Cortex of kidney (tissue), 1 donor: ENCODE measurements at places on chromosomes 1 and 21.

GRCh38 chr1:39857126-39857878, 26.0 kb downstream of the TRIT1 start:
- no peak for DNase-seq

DNA sequence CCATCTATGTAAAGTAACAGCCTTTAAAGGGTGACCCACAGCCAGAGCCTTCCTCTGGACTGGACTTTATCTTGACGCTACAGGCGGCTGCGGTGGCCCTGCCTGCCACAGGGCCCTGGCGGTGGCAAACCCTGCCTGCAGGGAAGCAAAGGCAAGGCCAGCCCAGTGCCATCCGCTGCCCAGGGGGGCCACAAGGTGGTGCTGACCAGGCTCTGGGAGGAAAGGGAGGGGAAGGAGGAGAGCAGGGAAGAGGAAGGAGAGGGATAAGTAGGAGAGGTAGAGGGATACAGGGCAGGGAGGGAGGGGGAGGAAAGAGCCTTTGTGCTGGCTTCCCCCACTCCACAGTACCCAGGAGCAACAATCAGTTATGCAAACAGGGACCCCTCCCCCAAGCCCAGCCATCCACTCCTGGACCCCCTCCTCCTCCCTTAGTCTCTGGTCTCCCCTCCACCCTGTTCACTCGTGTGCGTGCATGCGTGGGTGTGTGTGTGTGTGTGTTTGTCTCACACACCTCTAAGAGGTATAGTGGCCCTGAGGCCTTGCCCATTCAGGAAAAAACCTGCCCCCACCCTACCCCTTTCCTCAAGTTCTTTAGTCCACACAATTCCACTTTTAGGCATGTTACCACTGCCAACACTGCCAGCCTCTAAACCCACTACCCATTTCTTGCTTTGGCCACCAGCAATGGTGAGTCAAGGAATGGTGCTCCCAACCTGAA, 30.3 kb downstream of the SSBP3 start:
- no peak for DNase-seq

- DNase-seq, result no peak
These were observed 142.0 kb downstream of the MRPL39 start for GRCh38 chr21:25465263-25465662.

DNA sequence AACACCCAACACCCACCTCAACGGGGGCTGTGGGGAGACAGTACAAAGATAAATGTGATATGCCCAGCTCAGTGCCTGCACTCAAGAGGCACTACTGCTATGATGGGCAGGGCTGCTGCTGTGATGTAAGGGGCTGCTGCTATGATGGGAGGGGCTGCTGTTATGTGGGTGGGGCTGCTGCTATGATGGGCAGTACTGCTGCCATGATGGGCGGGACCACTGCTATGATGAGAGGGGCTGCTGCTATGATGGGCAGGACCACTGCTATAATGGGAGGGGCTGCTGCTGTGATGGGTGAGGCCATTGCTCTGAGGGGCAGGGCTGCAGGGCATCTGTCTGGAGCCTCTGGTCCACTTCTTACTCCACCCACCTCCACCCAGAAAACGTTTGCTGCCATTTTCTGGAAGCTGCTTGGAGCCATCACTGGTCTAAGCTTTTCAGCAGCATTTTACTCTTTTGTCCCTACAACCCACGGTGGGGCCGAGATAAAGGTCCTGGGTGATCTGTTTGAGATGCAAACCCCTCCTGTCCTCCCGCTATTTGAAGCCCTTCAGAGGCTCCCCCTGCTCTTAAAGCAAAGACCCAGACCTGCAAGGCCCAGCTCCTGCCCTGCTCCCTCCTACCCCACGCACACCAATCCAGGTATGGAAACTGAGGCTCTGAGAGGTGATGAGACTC, 656.9 kb downstream of the PTPRU start:
- DNase-seq, result no peak

- no peak for DNase-seq
These were observed 401.3 kb downstream of the HHAT start for GRCh38 chr1:210730023-210730422.

DNA sequence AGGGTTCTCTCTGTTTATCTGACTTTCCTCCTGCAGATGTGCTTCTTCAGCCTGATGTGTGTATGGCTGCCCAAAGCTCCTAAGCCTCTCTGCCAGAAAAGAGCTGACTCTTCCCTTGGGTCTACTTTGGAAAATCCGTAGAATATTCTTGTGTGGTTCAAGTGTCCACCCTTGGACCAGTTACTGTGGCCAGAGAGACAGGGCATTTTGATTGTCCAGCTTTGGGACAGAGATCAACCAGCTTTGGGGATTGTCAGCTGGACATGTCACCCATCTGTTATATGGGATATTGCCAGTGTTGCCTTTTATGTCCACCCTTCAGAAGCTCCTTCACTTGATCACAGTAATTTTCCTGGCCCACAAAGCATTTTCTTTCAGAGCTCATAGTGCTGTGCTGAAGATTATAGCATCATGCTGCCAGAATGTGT, 126.2 kb upstream of the L1TD1 start:
- DNase-seq, result no peak

DNA sequence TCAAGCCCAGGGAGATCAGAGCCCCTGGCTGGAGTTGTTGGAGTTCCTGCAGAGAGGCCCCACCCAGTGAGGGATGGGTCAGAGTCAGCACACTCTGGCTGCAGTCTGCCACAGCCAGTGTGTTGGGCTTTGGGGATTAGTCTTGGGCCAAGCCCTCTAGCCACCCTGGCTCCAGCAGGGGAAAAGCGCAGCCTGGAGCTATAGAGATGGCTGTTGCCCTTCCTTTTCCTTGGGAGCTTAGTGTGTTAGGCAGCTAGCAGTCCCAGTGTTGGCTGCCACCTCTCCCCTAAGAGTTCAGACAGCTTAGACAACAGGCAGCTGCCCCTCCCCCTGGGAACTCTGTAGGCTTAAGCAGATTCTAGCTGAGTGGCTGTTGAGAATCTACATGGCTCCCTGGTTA, 45.1 kb downstream of the DPT start:
- DNase-seq, result no peak

- DNase-seq, result no peak
These were observed 616.5 kb upstream of the RGS18 start for GRCh38 chr1:191541758-191542157.

DNA sequence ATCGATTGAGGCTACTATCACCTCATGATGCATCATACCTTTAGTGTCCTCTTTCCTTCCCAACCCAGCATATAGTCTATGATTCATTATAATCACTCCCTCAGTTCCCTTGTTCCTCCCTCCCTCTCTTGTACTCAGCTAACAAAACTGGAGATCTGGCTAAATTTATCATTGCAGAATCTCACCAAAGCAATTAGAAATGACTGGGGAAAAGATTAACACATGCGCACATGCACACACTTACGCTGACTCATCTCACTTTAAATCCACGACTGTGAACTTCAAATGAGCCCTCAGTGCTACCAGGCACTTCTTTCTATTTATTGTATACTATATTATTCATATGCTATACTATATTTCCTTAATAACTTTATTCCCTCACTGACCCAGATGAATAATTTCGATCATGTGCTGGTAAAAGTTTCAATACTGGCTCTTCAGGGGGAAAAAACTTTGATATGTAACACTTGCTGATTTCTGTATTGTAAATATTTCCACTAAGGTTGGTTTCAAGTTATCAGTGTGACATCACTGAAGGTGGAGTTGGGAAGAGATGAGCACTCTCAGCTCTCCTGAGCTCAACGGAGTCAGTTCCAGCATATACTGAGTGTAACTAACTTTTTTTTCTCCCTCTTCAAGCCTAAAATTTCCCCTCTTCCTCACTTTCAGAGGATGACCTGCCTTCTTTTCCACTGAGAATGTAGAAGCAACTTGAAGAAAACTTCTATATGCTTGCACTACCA, 613.7 kb upstream of the B3GALT2 start:
- DNase-seq, result no peak

DNA sequence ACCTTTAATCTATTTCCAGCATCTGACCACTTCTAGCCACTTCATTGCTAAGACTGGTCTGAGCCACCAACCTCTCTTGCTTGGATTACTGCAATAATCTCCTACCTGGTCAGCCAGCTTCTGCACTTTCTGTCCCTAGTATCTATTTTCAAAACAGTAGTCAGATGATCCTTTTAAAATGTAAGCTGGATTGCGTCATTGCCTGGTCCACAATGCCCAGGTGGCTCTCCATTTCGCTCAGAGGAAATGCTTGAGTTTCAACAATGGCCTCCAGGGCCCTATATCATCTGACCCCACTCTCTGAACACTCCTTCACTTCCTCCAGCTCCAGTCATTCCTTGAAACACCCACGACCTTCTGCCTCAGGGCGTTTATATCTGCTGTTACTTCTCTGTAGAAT, 2.3 kb downstream of the FYB2 start:
- no peak for DNase-seq

DNA sequence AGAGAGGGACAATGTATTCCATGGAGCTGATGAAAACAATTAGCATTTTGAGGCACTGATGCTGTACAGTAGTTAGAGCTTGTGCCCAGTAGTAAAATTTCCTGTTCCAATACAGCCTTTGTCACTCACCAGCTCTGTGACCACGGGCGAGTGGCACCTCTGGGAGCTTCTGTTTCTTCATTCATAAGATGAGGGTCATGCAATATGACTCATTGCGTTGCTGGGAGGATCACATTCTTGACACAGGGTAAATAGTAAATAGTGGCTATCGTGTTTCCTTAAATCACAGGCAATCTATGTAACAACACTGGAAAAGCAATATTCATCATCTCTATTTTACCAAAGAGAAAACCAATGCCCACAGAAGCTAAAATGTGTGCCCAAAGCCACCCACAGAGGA, 4.5 kb upstream of the LRRC52 start:
- no peak for DNase-seq

- DNase-seq, result no peak
These were observed 1.2 kb downstream of the PRMT2 start for GRCh38 chr21:46636550-46637285.
